ENCODE measurements at places on chromosomes 5 and 9.

- DNase-seq = no peak
Measured at GRCh38 chr9:107569174-107569573, 79.6 kb upstream of the KLF4 start.

DNA sequence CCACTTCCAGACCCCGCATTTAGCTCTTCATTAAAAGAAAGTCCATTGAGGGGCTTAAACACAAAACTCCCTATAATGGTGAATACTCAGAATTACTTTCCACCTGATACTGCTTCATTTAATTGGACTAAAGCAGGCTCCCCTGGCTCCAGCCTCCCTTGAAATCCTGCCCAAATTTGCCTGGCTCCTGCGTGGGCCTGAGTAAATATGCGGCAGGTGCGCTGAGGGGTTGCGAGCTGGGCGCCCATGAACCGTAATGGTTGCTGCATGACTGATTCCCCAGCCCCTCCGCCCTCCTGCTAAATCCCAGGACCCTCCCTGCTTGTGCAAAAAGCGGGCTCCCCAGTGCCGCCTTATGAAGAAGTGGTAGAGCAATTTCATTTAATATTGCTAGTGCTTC is 639.7 kb downstream of the BNC2 start:
- no peak for DNase-seq

DNA sequence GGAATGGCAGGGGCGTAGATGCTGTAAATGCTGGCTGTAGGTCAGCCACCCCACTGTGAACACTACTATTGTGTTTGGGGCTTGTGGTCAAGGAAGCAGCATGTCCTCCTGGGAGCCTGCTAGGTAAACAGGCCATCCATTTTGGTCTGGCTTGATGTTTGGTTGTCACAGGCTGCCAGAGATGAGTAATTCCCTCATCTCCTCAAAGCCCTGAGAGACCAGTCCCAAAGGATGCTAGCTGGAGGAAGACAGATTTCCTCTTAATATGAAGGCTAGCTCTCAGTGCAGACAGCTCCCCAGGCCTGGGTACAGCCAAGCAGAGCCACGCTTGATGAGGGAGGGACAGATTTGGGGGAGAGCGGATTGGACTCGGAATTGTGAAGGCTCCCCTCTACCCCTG is 72.5 kb upstream of the MAP1B start:
- no peak for DNase-seq

DNA sequence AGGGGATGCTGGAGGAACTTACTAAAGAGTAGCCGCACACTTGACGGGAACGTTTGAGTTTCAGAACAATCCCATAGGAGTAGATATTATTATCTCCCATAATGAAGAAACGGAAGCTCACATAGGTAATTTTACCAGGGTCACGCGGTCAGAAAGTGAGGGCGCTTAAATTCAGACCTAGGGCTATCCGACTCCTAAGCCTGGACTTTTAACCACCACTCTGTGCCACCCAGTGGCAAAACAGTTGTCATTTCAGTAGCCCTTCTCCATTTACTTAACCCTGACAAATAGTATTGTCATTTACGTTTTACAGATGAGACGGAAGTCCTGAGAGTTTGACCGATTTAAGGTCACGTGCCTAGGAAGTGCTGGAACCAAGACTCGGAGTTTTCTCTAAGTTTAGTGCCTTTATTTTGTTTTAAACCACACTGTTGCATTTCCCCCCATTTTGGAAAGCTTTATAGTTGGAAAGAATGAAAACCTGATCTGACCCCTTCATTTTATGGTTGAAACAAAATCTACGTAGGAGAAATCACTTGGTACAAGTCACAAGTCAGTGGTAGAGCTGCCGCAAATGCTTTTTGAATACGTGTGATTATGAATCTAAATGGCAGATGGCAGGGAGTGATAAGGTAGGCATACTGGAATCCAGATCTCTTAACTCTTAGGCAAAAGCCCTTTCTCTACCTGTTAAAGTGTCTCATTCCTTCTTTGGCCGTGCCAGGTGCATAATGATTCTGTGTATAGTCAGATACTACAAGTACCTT is 650 bp downstream of the MRRF start:
- DNase-seq = peak; percentile 2

- DNase-seq = no peak
Measured at GRCh38 chr9:78884611-78885150, 587.8 kb downstream of the PSAT1 start.

DNA sequence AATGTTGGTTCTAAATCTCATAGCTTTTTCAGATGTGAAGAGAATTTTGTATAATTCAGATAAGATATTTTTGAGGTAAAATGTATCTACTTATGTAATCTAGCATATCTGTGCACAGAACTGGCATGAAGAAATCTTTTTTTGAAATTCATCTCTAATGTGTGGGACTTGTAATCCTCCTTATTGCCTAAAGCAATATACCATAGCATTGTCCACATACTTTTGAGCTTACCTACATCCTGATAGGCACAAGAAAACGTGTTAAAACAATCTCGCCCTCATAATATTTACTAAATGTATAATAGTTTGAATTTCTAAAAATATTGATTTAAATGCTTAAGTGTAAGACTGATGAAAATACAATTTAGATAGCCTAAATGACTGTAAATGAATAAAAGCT is 1686.5 kb upstream of the ACO1 start:
- DNase-seq = no peak

DNA sequence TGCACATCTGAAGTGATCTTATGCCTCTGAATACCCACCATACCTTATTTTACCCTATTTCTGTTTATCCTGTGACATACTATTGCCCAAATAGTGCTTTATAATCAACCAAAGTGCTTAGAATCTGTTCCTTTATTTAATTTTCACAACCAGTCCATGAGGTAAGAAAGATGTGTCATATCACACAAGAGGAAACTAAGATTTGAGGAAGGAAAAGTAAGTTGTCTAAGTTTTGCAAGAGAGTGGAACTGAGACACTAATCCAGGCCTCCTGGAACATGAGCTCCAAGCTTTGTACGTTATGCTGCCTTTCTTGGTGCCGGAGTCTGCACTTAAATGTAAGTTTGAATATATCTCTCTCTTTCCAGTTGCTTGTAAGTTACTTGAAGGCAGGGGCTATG is 17.2 kb downstream of the KDM3B start:
- no peak for DNase-seq

DNA sequence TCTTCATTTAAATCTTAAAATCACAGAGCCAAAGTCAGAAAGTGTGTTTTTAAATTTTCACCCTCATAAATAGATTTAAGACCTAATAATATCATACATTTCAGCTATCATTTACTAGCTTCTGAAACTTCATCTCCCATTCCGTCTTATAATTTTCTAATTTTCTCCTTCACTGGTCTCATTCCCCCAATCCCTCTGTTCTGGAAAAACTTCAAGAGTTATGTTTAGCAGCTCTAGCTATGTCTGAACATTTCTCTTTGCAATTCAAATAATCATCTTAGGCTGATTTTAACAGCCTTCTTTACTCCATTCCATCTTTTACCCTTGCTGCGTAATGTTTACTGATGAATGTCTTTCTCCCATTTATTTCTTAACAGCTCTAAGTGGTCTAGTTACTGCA is 192.4 kb downstream of the SLF1 start:
- DNase-seq = no peak

DNA sequence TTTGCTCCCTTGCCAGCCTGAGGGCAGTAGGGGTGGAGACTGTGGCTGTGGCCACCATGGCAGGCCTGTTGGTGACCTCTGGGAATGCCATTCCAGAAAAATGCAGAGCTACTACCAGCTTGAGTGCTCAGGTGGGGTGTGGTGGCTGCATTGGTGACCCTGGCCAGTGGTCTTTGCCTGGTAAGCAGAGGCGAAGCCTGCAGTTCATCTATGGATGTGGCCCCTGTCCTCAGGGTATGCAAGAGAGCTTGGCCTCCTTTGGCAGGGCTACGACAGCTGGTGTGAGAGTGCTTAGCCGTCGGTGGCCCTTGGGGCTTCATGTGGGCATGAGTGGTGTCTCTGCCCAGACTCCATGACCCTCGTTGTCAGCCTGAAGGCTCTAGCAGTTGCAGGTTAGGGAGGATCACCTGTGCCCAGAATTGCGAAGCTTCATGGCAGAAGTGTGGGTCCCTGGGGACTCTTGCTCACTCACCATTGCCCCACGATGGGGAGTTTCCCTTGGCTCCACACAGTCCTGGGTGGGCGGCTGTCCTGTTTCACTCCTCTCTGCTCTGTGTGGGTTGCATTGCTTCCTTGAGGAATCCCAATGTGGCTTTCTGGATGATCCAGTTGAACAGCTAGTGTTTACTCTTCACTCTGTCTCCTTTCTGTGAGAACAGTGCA is 117.9 kb upstream of the CDH12 start:
- no peak for DNase-seq

DNA sequence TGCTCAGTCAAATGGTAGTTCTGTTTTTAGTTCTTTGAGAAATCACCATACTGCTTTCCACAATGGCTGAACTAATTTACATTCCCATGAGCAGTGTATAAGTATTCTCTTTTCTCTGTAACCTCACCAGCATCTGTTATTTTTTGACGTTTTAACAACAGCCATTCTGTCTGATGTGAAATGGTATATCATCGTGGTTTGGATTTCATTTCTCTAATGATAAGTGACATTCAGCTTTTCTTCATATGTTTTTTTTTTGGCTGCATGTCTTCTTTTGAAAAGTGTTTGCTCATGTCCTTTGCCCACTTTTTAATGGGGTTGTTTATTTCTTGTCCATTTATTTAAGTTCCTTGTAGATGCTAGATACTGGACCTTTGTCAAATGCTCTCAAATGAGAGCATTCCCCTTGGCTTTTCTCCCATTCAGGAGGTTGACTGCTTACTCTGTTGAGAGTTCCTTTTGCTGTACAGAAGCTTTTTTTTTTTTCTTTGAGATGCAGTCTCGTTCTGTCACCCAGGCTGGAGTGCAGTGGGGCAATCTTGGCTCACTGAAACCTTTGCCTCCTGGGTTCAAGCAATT is 58.7 kb upstream of the RGMB start:
- no peak for DNase-seq

DNA sequence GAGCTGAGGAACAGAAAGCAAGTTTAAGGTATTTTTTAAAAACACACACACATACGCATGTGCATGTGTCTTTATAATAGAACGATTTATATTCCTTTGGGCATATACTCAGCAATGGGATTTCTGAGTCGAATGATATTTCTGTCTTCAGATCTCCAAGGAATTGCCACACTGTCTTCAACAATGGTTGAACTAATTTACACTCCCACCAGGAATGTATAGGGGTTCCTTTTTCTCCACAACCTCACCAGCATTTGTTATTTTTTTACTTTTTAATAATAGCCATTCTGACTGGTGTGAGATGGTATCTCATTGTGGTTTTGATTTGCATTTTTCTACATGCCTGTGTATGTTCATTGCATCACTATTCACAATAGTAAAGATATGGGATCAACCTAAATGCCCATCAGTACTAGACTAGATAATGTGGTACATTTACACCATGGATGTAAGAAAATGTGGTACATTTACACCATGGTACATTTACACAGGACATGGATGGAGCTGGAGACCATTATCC is 60.3 kb upstream of the MAP3K1 start:
- DNase-seq = no peak

DNA sequence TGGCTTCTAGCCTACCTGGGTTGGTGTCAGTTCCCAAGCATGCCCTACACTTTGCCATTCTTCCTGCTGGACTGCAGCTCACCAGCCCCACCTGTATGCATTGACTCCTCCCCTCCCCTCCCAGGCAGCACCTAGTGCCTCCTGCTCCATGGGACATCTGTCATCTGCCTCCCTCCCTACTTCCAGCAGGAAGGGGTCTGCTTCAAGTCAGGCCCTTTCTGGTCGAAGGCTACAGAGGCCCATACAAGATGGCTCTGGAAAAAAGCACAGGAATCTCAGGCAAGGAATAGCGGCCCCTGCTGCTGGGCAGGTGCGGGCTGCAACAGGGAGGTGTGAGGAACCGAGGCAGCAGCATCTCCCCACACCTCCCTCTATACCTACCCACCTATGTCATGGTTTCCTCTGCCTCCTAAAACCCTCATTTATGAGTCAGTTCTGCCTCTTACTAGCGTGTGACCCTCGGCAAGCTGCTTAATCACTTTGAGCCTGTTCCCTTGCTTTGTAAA is 19.7 kb downstream of the WWC1 start:
- DNase-seq = no peak

- DNase-seq = no peak
Measured at GRCh38 chr5:178622679-178623247, 4.1 kb downstream of the CLK4 start.

DNA sequence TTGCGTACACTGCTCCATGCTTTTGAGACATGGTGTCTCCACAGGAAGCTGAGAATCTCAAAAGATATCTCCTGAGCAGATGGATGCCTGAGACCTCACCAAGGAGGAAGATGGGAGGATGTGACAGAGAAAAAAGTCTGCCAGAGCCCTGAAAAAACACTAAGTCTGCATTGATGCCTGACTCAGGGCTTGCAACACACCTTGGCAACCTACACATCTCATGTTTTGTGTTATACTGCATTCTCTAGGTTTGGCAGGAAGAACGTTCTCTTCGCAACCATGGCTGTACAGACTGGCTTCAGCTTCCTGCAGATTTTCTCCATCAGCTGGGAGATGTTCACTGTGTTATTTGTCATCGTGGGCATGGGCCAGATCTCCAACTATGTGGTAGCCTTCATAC is 19.2 kb downstream of the SLC22A4 start:
- no peak for DNase-seq

DNA sequence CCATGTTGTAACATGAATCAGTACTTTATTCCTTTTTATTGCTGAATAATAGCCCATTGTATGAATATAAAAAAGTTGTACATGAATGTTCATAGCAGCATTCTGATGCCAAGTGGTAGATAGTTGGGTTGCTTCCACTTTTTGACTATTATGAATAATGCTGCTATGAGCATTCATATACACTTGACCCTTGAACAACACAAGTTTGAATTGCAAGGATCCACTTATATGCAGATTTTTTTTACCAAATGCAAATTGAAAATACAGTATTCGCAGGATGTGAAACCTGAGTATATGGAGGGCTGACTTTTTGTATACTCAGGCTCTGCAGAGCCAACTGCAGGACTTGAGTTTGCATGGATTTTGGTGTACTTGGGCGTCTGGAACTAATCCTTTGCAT is 14.7 kb upstream of the SIL1 start:
- DNase-seq = no peak

- DNase-seq = no peak
Measured at GRCh38 chr5:146049704-146050026, 55.7 kb downstream of the PLAC8L1 start.

GRCh38 chr5:1254196-1254595 is 29.0 kb downstream of the SLC6A18 start:
- no peak for DNase-seq

GRCh38 chr5:116858705-116859333 is 284.2 kb upstream of the SEMA6A start:
- DNase-seq = no peak

GRCh38 chr5:172910828-172911627 is 48.2 kb upstream of the RPL26L1 start:
- no peak for DNase-seq

DNA sequence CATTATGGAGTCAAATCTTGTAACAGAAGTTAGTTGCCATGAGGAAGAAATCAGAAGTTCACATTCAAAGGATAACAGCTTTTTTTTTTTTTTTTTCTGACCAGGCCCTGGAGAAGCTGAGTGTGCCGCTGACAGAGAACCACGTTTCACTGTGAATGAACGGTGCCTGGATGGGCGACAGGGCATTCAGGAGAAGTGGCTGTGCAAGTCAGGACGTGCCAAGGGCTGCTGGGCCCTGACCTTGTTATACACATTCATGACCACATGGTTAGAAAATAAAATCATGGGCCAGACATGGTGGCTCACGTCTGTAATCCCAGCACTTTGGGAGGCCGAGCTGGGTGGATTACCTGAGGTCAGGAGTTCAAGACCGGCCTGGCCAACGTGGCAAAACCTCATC is 91.6 kb downstream of the ANKH start:
- DNase-seq = no peak

All from T-helper 22 cell (primary cell).